Activated T-helper 1 cell treated with anti-CD3 and anti-CD28 coated beads, Interleukin-2, amount 50 U/mL, for 16 hours (primary cell): ENCODE measurements at places on chromosomes 2 and 18.

DNA sequence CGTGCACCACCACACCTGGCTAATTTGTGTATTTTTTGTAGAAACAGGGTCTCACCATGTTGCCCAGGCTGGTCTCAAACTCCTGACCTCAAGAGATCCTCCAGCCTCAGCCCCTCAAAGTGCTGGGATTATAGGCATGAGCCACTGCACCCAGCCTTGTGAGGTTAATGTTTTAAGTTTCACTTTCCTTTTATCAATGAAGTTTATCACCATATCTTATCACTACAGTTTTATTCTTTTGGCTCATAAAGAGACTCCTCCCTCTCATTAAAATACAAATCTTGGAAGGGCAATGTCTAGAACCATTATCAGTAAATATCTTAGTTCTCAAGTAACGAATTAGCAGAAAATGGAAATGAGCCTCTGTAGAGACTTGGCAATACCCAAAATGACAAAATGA is 173.8 kb downstream of the BCL11A start:
- no peak for DNase-seq

DNA sequence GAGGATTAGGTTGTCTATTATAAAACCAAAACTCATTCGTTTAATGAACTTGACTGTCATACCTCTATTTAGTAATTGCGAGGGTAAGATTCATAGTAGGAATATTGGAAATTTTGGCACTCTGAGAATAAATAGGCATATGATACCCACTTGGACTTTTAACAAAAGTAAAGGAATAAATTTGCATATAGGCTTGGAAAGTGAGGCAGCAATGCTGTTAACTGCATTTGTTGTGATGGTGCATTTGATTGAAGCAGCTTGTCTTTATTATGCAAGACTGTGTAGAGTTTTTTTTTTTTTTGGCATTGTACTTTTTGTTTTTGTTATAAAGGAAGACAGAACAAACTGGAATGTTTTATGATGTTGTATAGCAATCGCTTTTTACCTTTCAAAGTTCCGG is 18.9 kb downstream of the ITGB1BP1 start:
- no peak for DNase-seq

DNA sequence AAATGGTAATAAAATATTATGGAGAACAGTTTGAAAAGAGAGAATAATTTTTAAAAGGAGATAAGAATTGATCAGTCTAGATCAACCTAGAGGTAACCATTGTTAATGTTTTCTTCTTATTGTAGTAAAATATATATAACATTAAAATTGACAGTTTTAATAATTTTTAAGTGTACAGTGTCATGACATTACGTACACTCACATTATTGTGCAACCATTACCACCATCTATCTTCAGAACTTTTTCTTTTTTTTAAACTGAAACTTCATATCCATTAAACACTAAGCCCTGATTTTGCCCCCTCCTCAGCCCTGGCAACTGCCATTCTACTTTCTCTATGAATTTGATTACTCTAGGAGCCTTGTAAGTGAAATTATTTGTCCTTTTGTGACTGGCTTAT is 121.1 kb downstream of the LDLRAD4 start:
- DNase-seq, result no peak

DNA sequence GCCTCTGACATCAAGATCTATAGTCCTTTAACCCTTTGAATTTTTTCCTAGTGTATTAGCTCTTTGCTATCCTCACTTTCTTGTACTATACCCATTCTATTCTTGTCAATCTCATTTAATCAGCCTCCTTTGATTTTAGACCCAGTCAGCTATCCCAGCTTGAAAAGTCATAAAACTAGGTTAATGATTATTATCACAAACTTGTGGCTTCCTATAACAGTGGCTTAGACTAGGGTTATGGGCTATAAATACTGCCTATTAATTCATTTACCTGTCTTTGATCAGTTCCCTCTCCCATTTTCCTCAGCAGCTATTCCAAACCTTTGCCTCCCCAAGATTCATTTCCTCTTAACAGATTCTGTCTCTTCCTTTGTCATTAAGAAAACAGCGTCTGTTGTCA is 174.8 kb downstream of the UBR3 start:
- no peak for DNase-seq

DNA sequence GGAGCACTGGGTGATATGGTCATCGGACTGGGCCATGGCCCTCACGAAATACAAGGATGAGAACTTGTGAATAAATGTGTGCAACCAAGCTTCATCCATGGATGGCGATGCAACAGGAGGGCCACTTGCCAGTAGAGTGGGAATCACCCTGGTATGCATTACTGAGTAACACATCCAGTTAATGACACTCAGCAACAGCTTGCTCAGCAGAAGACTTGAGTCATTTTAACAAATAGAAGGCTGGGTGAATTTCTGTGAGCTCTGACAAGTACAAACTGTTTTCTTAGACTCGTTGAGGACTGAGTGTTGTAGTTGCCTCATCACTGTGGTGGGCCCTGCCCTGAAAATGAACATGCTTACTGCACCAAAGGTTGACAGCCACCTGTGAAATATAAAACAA is 221.6 kb downstream of the NCKAP5 start:
- no peak for DNase-seq

DNA sequence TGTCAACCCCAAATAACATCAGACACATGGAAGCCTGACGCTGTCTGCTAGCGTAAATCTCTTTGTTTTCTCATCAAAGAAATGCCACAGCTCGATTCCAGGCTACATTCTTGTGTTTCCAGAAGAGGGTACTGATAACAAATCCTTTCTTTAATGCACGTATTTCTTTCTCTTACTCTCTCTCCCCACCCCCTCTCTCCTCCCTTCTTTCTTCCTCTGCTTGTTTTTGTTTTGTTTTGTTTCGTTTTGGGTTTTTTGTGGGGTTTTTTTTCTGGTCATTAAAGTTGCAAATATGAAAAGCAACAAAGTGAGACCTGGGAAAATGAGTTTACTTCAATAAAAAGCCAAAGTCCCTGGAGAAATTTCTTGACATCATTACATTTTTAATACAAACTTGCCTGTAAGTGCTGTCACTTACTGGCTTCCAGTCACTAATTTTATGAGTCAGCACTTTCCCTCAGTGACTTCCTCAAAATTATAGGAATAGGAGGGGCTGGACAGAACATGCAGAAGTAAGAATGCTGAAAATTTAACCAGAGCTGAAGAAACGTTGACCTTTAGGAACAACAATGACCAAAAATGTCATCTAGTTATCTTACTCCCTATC is 106.7 kb upstream of the NABP1 start:
- DNase-seq, result no peak

GRCh38 chr2:173983391-173983871 is 18.3 kb upstream of the SP3 start:
- DNase-seq, result no peak

DNA sequence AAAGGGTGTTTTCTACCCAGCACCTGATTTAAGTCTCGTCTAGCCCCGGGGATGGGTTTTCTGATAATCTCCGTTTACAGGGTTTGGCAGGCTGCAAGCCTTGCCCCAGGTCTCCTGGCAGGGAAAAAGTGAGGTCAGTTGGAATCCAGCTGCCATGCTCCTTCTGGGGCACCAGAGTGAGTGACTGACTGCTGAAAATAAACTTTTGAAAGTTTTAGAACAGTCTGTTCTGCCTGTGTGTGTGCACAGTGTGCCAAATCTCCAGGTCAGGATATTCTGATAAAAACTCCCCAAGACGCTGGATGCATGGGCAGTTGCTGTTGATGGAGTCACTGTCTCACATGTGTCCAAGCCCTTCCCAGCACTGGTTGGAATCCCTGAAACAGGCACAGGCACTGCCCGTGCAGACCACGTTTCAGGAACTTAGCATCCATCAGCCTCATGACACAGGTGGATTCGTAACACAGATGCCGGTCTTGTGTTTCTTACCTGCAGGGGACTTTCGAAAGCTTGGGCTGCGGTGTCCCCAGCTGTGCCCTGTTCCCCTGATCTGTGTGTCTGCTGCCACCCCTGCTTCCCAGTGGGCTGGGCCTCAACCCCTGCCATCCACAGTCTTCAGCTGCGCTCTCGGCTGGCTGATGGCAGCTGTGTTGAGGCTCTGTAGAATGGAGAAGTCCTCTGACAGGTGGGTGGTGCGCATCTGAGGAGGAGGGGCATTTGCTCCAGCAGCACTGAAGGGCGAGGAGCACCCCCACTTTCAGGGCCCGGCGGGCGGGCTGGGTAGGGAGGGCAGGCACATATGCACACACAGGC is 65.0 kb downstream of the SH3RF3 start:
- DNase-seq, result no peak

GRCh38 chr2:62032096-62032495 is 126.6 kb downstream of the COMMD1 start:
- no peak for DNase-seq

- DNase-seq, result no peak
Measured at GRCh38 chr2:202278944-202279343, 13.4 kb downstream of the NOP58 start.

- DNase-seq, result no peak
Measured at GRCh38 chr2:30149513-30149912, 2.7 kb downstream of the YPEL5 start.

- DNase-seq, result no peak
Measured at GRCh38 chr2:240432430-240432819, 3.0 kb upstream of the GPC1 start.

GRCh38 chr2:106147159-106147558 is 46.9 kb downstream of the UXS1 start:
- no peak for DNase-seq

GRCh38 chr2:241298673-241299072 is 16.8 kb downstream of the HDLBP start:
- DNase-seq, result no peak

- no peak for DNase-seq
Measured at GRCh38 chr2:55223958-55224760, 7.9 kb downstream of the CLHC1 start.

DNA sequence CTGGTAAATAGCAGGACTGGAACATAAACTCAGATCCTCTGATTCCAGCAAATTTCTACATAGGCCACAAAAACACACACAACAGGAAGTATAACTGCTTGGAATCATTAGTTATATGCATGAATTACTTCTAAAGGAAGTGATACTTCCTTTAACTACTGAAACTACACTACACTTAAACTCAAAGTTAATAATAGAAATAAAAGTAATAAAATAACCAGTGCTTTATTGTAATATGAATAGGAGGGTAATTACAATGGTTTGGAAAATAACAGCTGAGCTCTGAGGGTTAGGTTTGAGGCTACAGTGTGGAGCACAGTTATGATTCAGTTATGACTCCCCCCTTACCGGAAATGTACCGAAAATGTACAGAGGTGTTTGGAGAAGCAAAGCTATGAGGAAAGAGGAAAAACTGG is 18.5 kb upstream of the POLI start:
- no peak for DNase-seq
